ENCODE measurements at places on chromosomes 3 and 15.
A peak's percentile ranks its signal among the peaks of the same experiment; 100 is the strongest.

GRCh38 chr3:156630081-156630772, 44.2 kb upstream of the TIPARP start:
- peak; percentile 51 for DNase-seq

GRCh38 chr3:71254281-71255057, 329.1 kb downstream of the FOXP1 start:
- no peak for DNase-seq

- peak; percentile 11 for DNase-seq
Measured at GRCh38 chr3:152615681-152616080, 219.2 kb upstream of the P2RY1 start.

- no peak for DNase-seq
Measured at GRCh38 chr3:102030661-102031060, 181.3 kb downstream of the NFKBIZ start.

- DNase-seq: peak; percentile 71
Measured at GRCh38 chr3:139764936-139765335, 87.2 kb upstream of the NMNAT3 start.

DNA sequence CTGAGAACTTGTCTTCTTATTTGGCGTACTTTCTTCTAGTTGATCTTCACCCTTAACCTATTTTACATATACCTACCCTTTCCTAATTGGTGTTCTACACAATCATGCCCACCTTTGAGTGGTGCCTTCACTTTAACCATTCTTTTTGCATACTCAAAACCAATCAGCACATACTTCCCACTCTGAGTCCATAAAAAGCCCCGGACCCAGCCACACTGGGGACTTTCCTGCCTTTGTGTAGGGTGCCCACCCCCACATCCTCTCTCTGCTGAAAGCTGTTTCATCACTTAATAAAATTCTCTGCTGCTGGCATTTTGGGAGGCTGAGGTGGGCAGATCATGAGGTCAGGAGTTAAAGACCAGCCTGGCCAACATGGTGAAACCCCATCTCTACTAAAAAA, 15.9 kb upstream of the CHST2 start:
- no peak for DNase-seq

DNA sequence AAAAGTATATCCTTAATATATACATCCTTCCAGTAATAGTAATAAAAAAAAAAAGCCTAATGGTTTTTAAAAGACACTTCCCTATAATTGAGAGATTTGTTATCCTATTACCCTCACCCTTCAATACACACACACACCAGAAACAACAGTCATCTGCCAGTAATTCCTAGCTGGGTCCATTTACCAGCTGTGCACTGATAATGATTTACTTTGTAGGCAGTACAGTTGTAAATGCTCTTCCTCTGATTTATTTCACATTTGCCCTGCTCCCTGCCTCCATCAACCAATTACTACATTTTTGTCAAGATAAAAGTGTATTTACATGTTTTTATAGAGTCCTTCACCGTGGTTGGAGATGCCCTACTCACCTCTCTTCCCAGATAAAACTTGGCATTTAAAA, 12.4 kb downstream of the TPM1 start:
- DNase-seq: no peak

GRCh38 chr3:4936982-4937614, 42.1 kb upstream of the BHLHE40 start:
- DNase-seq: no peak

- no peak for DNase-seq
Measured at GRCh38 chr3:170155604-170156003, 25.9 kb downstream of the PHC3 start.

DNA sequence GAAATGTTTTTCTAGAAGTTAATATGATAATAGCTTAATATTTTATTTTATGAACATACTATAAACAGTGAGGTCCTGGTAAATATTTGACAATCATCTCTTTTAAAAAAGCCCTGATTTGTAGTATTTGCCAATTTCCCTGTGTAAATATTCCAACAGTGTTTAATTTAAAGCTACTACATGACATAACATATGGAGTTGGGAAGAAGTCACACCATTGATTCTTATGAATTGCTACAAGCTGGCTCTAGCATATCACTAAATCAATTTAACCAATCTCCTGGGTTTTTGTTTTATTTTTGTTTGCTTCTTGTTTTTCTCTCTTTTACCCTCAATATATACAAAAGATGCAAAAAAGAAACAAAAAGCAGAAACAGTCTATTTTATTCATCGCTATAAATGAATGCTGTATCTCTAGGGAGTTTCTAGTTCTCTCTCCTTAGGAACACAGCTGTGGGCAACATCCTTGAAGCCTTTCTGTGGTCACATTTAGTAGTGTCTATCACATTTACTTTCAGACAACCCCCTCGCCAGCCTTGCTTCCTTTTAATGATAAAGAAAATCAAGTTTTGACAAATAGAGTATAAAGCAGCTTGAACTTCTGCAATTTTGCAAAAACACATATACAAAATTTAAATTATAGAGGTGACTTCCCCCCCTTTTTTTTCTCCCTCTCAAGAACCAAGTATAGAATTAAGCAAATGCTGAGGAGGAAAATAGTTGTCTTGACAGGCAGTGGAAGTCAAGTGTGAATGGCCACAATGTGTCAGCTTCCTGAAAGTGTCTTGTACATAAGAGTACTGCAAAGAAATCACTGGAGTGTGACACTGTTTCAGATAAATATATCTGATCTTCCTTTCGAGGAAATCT, 21.4 kb downstream of the CCR1 start:
- DNase-seq: no peak

DNA sequence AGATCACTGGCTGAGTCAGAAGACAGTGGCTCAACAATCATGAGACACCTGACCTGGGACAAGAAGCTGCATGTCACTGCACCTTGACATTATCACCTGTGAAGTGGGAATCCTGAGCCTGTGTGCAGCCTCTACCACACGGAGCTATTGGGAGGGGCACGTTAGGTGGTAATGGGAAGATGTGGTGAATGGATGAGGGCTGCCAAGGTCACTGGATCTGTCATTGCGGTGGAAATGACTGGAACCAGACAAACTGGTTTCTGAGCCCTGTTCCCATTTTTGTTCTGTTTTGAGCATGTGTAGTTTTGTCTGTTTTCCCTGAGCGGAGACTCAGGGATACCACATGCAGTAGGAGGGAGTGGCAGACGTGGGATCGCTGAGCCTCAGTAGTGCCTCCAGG, 235.5 kb downstream of the OPA1 start:
- no peak for DNase-seq

DNA sequence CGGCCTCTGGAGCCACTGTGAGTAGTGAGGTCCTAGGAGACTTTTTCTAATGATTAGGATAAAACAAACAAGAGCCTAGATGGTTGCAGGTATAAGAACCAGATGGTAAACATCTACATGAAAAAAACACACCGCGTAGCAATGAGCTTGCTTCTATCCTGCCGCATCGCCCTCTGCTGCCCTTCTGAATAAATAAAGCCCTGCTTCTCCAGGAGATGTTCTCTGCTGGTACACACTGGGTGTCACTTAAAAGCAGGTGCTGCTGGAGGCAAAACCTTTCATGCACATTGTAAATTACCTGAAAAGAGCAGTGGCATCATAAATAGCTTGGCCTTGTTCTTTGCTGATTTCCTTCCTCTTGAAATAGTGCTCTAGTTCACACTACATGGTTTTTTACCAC, 164.4 kb upstream of the TOPAZ1 start:
- no peak for DNase-seq

GRCh38 chr3:9730657-9731205, 804 bp upstream of the BRPF1 start:
- no peak for DNase-seq

DNA sequence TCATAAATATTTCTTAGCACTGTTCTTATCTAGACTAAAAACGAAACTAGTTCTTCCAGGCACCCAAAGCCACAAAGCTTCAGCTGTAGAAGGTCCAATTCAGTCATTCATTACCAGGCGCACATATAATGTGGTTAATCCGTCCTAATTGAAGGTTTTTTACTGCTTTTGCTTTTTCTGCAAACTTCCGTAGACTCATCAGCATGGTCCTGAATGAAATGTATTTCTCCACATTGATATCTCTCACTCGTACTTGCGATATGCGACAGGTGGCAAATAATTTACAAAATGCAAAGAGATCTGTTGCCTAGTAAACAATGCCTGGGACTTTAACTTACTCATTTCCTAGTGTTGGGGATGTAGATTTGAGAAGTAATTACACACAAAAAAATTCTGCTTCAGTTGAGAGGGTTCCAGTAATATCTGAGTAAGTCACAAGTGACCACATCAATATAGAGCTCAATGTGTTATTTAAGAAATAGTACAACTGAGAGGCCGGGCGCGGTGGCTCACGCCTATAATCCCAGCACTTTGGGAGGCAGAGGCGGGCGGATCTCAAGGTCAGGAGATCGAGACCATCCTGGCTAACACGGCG, 75.0 kb upstream of the MBNL1 start:
- DNase-seq: no peak

DNA sequence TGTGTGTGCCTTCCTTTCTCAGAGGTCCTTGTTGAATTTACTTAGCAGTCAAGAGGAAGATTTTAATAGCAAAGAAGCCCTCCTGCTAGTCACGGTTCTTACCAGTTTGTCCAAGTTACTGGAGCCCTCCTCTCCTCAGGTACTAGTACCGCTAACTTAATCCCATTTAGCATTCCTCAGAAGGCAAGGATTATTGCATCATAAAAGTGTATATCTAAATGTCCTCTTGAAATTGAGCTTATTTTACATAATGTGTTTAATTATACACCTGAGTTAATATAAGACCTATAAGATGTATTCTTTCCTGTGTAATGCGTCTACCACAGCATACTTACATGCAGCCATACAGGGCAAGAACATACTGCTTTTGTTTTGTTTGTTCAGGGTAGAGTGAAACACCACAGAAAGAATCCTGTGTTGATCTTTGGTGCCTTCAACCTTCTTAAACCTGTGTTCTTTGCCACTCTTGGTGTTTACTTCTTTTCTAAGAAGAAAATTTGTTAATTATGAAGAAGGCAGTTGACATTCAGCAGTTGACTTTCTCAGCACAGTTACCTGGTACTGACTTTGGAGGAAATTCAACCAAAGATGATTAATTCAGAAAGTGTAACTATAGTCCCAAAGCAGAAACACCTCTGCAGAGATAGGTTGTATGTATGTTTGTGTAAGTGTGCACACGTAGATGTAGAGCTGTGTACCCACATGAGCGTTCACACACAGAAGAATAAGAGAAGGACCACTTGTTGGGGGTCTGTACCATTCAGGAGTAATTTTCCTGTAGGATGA, 33.1 kb downstream of the POLG start:
- DNase-seq: no peak

DNA sequence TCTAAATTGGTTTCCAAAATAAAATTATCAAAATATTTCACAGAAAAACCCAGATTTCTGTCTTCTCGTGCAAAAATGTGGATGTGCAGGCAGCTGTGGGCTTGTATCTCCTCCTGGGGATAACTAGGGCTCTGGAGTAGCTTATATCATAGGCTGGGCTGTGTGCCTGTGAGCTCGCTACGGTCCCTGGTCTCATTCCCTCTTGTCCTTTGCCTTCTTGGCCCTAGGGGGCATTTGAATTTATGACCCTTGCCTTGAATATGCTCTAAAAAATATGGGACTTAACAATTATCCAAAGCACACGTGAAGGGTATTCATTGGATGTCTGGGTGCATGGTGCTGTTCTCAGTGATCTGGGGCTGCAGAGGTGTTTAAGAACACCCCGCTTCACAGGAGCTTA, 132.6 kb downstream of the PDZRN3 start:
- no peak for DNase-seq

- no peak for DNase-seq
Measured at GRCh38 chr3:45227071-45227820, 1.2 kb upstream of the TMEM158 start.

DNA sequence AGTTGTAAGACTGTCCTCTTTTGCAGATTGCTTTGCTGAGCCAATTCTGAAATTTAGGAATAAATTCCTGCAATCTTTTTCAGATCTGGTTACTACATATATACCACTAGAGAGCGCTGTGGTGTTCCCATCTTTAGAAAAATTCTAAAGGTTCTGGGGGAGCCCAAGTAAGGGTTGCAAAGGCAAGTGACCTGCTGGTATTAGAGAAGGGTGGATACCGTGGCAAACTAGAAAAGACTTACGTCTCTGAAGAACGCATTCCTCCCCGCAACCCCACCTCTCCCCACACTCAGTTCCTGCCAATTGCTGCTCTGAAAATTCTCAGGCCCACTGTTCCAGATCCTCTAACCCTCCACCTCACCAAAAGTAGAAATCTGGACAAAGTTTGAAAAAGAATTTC, 48.5 kb downstream of the EFHB start:
- DNase-seq: peak; percentile 56

- DNase-seq: no peak
Measured at GRCh38 chr3:80244390-80244789, 476.6 kb upstream of the ROBO1 start.

- DNase-seq: no peak
Measured at GRCh38 chr3:194029846-194030245, 106.1 kb upstream of the HES1 start.

DNA sequence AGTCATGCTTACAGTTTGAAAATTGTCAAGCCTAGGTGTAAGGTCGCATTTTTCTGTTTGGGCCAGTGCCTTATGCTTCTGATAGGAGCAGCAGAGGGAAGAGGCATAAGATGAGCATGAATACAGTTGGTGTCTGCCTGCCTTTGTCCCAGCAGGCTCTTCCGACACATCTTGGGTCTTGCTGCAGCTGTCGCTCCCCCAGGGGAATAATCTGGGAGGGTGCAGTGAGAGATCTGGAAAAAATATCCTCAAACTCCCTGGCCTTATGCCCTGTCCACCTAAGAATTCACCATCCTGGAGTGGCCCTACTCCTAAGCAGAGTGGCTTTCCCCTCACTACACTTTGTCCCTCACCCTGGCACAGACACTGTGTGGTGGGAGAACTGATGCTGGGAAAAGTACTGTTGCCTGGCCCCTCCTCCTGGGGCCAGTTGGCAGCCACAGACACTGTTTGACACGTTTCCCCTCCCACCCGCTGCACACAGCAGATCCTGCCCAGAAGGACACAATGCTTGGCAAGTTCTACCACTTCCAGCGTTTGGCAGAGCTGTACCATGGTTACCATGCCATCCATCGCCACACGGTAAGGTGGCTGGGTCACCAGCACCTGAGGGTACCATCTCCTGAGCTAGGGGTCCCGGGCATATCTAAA, 21.1 kb upstream of the RHO start:
- no peak for DNase-seq

DNA sequence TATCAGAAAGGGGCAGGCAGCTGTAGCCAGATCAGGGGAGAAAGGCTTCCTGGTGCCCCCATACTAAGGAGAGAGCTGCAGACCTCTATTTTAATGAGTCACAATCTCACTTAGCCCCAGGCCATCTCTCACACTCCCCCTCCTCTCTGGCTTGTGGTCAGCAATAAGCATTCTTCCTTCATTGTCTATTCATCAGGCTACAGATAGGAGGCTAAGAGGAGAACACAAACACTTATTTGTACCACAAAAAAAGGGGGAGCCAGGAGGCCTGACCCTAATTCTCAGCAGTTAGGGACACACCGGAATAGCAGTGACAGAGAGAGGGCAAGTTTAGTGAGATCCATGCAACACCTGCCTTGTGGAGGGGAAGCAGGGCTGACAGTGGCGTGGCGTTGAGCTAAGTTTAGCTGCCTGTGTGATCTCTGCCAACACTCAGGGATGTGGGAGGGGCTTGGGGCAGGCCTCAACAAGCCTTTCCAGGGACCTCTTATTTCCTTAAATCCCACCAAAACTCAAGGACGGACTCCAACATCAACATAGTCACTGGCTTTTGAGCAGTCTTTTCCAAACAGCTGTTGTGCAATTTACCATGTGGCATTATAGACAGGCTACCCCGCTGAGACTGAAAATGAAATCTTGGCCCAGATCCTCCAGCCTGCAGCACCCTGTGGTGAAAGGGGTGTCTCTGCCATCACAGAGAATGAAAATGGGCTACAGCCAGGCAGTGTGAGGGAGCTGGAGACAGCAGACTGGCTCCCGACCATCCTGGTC, 191.9 kb upstream of the TSC22D2 start:
- peak; percentile 76 for DNase-seq

- DNase-seq: no peak
Measured at GRCh38 chr3:60770532-60770931, 480.7 kb downstream of the FHIT start.
